A549 treated with RU486 at 1 μM for 4 hours (cell line): ENCODE measurements at places on chromosomes 7 and 10. TPM values are rescaled to one million over a fixed set of nuclear protein-coding genes. Genes with fewer than 3 reads are reported as not detected.

Gene MAGI2
- total RNA-seq = 0.16 to 0.51 TPM (median 0.36 TPM) in 5 replicates

Gene ACBD7
- 0.68 to 1.3 TPM (median 0.87 TPM) in 5 replicates for total RNA-seq

Gene JAKMIP3
- 1.2 to 1.9 TPM (median 1.6 TPM) in 5 replicates for total RNA-seq

Gene PAPOLB
- total RNA-seq = not detected in 5 replicates

Gene THSD7A
- 1.3 to 3.3 TPM (median 2.6 TPM) in 5 replicates for total RNA-seq

Gene NRCAM
- total RNA-seq = 51.0 to 98.3 TPM (median 91.5 TPM) in 5 replicates

Gene ENO4
- 0.15 to 0.31 TPM (median 0.22 TPM) in 5 replicates for total RNA-seq

Gene FAM241B
- total RNA-seq = 13.9 to 20.5 TPM (median 18.8 TPM) in 5 replicates
